Natural killer cell (primary cell): ENCODE measurements at places on chromosomes 2 and 18. TPM values are rescaled to one million over a fixed set of nuclear protein-coding genes. Genes with fewer than 3 reads are reported as not detected.

Gene ITPRIPL1
- total RNA-seq = 14.1 TPM

Gene FER1L5
- not detected for total RNA-seq

Gene CYP1B1
- not detected for total RNA-seq

Gene ANKRD30B
- not detected for total RNA-seq

Gene IL1F10
- not detected for total RNA-seq

Gene TXNL1
- total RNA-seq = 44.0 TPM

Gene GLB1L
- 7.7 TPM for total RNA-seq

Gene TDRD15
- 0.27 TPM for total RNA-seq

Gene ARHGEF33
- total RNA-seq = not detected

Gene PSMA8
- not detected for total RNA-seq

Gene IL37
- not detected for total RNA-seq

Gene GREB1L
- not detected for total RNA-seq

Gene SAG
- 0.11 TPM for total RNA-seq

Gene NTSR2
- total RNA-seq = not detected

Gene LGALSL
- total RNA-seq = 2.0 TPM

Gene TMEM163
- total RNA-seq = 11.6 TPM

Gene DLGAP1
- total RNA-seq = not detected

Gene MCEE
- 10.4 TPM for total RNA-seq

Gene GYPC
- 92.3 TPM for total RNA-seq

Gene ST8SIA5
- total RNA-seq = not detected

Gene FEV
- not detected for total RNA-seq

Gene PIGN
- 12.2 TPM for total RNA-seq

Gene LINC00305
- total RNA-seq = not detected

Gene SLC1A4
- 5.6 TPM for total RNA-seq

Gene WNT6
- total RNA-seq = not detected

Gene MGAT4A
- total RNA-seq = 91.6 TPM

Gene ZSWIM2
- not detected for total RNA-seq

Gene GLS
- 285 TPM for total RNA-seq

Gene PARD6G
- total RNA-seq = not detected

Gene OSBPL1A
- total RNA-seq = 1.2 TPM

Gene CHRNG
- not detected for total RNA-seq

Gene GRHL1
- 3.6 TPM for total RNA-seq

Gene IL36A
- total RNA-seq = not detected

Gene CCDC102B
- 9.9 TPM for total RNA-seq

Gene NPPC
- total RNA-seq = not detected

Gene BOLL
- total RNA-seq = not detected

Gene CTAGE1
- total RNA-seq = not detected

Gene FKBP1B
- 3.4 TPM for total RNA-seq

Gene CD8B
- 1.9 TPM for total RNA-seq

Gene ETAA1
- total RNA-seq = 12.3 TPM

Gene NEU2
- total RNA-seq = not detected
